ENCODE measurements at places on chromosomes 1 and 21.

GRCh38 chr1:32728413-32729077 is 26.0 kb upstream of the SYNC start:
- DNase-seq, result no peak

GRCh38 chr21:35426469-35426868 is 377.4 kb upstream of the RUNX1 start:
- DNase-seq, result no peak

DNA sequence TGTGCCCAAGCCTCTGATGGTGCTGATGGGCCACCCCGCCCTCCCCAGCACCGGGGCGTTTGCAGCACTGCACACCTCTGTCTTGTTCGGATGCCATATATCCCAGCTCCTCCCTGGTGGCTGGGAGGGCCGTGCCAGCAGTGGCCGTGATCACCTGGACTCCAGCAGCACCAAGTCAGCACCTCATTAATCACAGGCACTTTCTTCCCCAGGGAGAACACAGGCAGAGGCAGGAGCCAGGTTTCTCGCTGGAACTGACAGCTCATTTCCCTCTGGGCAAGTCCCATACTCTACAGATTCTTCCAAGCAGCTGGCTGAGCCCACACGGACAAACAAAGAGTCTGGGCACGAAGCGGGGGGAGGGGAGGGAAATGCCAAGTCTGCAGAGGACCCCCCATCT is 141.7 kb upstream of the EDN2 start:
- no peak for DNase-seq

DNA sequence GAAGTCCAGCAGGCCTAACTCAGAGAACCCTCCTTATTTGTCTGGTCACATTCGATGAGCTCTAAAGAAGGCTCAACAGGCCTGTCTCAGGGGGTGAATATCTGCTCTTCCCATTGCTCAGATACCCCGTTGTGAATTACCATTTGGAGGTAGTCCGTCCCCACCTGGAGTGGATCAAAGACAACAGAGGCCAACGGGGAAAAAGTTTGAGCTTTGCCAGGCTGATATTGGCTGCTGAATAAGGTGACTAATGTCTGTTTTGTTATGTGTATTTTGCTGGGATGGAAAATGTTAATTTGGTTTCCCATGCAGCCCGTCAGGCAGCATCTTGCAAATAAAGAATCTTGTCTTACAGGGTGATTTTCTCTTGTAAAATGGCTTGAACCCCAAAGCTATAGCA is 69.2 kb upstream of the EPS8L3 start:
- DNase-seq, result no peak
